MV-4-11 (cell line): ENCODE measurements at places on chromosomes 16 and 17.

GRCh38 chr16:27366687-27367460 lies 35.1 kb upstream of the IL21R start:
- DNase-seq: no peak

- no peak for DNase-seq
Observed at GRCh38 chr16:12265108-12265507, 288.6 kb downstream of the SNX29 start.

GRCh38 chr16:51994597-51994996 lies 552.3 kb downstream of the TOX3 start:
- no peak for DNase-seq

GRCh38 chr17:14069251-14070021 lies at the start of gene COX10:
COX10 (plus strand) TSS chr17:14069504; CDS start chr17:14069606, 102 bp downstream.
- DNase-seq: peak; percentile 77

- no peak for DNase-seq
Observed at GRCh38 chr16:70638814-70639792, 7.3 kb upstream of the IL34 start.

GRCh38 chr17:74295625-74296547 lies 21.9 kb downstream of the DNAI2 start:
- no peak for DNase-seq

- no peak for DNase-seq
Observed at GRCh38 chr17:32445971-32446370, 1.7 kb downstream of the PSMD11 start.

DNA sequence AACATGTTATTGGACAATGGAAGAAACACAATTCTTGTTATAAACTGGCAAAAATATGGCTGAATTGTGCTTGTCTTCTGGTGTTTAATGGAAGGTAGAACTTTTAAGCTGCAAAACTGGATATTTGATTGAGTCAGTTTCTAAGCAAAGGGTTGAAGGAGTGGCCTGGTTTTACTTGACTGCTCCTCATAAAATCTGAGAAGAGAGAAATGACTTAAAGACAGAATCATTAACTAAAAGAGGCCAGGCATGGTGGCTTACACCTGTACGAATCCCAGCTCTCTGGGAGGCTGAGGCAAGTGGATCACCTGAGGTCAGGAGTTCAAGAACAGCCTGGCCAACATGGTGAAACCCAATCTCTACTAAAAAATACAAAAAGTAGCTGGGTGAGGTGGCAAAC lies 770.7 kb downstream of the CDH11 start:
- no peak for DNase-seq

- no peak for DNase-seq
Observed at GRCh38 chr17:15648386-15648785, 28.9 kb upstream of the FBXW10B start.

DNA sequence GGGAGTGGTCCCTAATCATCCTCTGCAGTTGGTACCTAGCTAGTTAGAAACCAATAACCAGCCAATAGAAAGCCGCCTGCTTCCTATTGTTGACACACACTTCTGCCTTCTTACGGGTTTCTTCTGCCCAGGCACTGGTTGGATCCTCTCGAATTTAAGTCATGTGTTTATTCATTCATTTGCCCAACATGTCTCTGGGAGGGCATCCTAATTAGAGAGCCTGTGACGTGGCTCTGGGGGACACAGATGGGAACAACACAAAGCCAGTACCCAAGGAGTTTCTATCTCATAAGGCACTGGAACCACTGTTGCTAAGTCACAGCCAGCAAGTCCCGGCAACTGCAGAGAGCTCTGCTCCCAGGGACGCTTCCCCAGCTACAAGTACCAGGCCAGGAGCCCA lies 300.7 kb upstream of the TNRC6C start:
- DNase-seq: no peak
